Stimulated activated CD4-positive, alpha-beta T cell treated with anti-CD3 and anti-CD28 coated beads, Interleukin-1b, Interleukin-23, amount 100 ng/mL, for 4 hours (primary cell): ENCODE measurements at places on chromosomes 5 and 9.
A peak's percentile ranks its signal among the peaks of the same experiment; 100 is the strongest.

GRCh38 chr9:137463931-137464290 lies 4.8 kb upstream of the NSMF start:
- no peak for DNase-seq

GRCh38 chr5:60701321-60701968 lies 1.5 kb upstream of the DEPDC1B start:
- no peak for DNase-seq

DNA sequence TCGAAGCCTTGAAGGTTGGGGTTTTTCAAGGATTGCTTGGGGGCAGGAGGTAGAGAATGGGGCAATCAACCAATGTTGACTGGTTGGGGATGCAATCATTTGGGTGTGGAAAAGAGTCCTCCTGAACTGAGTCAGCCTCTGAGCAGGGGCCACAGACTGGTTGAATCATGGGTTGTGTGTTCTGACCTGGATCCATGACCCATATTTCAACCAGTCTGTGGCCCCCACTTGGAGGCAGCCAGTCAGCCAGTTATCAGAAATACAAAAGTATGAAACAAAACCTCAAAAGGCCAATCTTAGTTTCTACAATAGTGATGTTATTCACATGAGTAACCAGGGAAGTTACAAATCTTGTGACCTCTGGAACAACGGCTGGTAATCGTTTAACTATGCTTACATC lies 81.4 kb upstream of the RANBP6 start:
- no peak for DNase-seq

DNA sequence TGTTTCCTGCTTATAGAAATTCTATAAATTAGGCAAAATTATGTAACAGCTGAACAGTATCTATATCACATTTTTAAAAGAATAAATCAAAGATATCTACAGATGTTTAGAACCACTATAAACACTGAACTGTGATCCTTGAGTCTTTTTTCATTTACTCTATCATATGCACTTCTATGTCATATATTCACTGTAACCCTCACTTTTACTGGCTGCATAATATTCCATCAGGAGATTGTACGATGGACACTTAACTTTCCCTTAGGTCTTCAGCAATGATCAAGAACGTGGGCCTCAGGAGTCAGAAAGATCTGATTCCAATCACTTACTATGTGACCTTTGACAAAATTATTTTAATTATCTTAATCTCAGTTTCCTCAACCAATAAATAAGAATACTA lies 41.0 kb downstream of the CLINT1 start:
- DNase-seq, result no peak

- no peak for DNase-seq
These were observed 32.6 kb downstream of the CORO2A start for GRCh38 chr9:98159790-98160189.

GRCh38 chr9:120712539-120713031 lies 1.7 kb downstream of the MEGF9 start:
- DNase-seq, result no peak

DNA sequence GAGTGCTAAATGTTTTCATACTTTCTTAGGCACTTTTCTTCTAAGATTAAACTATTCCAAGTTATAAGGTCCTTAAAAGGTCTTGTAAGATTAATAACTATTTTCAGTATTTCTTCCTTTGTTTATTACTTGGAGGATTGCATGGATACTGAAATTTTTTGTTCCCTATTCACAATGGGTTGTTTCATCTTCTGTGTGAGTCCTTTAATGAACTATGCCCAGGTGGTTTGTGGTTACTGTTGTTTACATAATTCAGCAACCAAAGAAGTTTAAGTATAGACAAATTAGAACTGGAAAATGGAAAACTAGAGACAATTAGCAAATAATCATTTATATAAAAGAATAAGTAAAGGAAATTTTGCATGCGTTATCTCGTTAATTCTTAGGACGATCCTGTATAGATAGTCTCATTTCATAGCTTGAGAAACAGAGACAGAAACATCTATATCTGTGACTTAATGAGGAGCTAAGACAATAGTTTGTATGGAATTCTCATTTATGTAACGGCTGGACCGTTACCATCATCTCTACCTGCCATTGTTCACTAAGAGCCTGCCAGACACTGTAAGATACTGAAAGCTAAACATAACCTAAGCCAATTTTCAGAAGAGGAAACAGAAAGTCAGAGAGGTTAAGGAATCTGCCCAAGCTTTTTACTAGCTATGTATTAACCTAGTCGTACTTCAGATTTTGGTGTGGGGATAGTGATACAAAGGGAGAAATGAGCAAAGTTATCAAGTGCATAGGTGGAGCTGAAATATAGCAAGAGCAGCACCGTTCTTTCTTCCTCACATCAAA lies 148.2 kb downstream of the PAM start:
- DNase-seq, result no peak

GRCh38 chr5:122181863-122182262 lies 52.5 kb downstream of the ZNF474 start:
- DNase-seq, result no peak

DNA sequence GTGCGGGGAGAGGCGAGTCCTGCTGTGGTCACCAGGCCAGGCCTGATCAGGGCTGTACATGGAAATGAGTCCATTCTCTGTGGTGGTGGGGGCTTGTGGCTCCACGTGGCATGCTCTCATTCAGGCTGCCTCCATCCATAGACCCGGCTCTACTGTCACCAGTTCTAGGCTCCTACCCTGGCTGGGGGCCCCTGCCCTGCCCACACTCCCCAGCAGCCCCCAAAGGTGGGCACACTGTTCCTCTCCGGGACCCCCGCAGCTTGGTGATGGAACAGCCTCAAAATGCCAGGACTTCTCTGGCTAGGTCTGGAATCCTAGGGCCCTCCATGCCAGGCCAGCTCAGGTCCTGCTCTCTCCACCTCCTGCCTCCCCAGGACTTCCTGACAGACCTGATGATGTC lies 111.7 kb downstream of the DAB2IP start:
- DNase-seq, result no peak

GRCh38 chr9:15531380-15531779 lies 20.6 kb upstream of the PSIP1 start:
- no peak for DNase-seq

DNA sequence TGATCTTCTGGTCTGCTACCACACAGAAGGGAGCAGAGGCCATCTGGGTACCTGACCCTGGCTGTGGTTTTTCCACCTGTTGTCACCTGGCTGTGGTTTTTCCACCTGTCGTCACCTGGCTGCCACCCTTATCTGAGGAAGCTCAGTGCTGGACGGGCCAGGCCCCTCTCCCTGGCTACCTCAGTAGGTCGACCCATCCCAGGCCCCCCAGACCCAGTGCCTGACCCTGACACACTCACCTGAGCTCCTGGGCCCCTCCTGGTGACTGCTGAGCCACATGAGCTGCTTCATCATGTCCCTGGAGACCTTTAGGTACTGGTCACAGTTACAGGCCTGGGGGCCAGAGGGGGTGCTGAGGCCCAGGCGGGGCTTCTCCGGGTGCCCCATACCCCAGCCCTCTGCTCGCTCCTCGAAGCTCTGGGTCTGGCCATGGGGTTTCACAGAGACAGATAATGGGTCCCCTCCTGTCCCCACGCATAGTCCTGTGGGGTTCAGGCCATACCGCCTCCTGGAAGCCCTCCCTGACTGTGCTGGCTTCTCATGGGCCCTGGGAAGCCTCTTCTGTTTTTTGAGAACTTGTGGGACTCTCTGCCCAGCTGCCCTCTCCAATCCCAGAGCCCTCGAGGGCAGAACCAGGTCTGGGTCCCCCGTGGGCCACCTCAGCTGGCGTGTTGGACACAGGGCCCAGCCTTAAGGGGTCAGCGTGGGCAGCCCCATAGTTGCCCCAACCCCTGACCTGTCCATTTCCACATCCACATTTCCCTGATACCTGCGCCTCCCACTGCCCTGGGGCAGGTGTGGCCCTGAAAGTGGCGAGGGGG lies 7.5 kb upstream of the NRARP start:
- DNase-seq, result no peak

GRCh38 chr5:107196500-107197059 lies 474.2 kb downstream of the EFNA5 start:
- no peak for DNase-seq

- no peak for DNase-seq
These were observed 90.5 kb downstream of the ANKH start for GRCh38 chr5:14781106-14781505.

DNA sequence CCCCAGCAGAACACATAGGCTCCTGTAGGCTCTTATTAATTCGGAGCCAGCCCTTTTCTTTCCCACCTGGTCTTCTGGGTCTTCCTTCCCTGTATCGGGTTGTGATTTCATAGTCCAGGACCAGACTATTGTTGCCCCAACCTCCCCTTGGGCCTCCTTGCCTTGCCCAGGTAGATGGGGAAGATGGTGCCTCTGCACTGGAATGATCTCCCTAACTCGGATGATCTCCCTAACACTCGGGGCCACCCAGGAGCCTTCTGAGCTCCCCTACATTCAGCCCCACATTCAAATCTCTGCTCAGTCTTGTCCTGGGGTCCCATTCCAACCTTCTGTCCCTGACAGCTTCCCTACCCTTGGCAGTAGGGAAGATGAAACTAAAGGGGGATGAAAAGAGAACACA lies 2.7 kb upstream of the IRF1 start:
- no peak for DNase-seq

- no peak for DNase-seq
These were observed 11.7 kb upstream of the NSMF start for GRCh38 chr9:137470785-137471184.

- DNase-seq, result no peak
These were observed 130.9 kb downstream of the CD180 start for GRCh38 chr5:67065696-67066095.

- no peak for DNase-seq
These were observed 102.4 kb downstream of the CAMK4 start for GRCh38 chr5:111326551-111326950.

- no peak for DNase-seq
These were observed 250.0 kb upstream of the MPDZ start for GRCh38 chr9:13529321-13530104.

DNA sequence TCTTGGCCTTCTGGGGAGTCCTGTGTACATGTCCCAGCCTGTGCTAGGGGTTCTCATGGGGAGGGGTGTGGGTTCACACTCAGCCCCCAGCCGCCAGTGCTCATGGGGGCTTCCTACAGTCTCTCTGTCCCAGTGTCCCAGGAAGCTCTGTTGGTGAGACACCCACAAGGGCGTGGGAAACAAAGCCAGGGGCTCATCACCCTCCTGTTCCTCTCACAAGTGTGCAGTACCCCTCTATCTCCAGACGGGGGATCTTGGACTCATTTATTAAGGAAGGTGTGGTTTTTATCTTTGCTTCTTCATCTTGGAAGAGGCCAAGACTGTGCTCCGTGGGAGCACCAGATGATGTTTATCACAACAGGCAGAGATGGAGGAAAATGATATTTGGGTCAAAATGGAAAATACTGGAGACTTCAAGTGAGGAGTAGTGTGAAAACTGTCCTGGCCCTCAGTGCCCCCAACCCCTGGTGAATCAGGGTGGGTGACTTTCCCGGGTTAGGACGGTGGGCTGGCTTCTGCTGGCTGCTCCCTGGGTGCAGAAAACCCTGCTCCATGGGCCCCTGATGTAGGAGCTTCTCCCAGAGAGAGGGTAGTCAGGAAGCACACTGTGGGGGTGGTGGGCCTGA lies 15.2 kb downstream of the TMEM171 start:
- DNase-seq, result no peak

GRCh38 chr5:30447431-30447830 lies 746.1 kb upstream of the CDH6 start:
- no peak for DNase-seq

- DNase-seq, result no peak
These were observed 77.3 kb downstream of the UBE2QL1 start for GRCh38 chr5:6525910-6526309.

DNA sequence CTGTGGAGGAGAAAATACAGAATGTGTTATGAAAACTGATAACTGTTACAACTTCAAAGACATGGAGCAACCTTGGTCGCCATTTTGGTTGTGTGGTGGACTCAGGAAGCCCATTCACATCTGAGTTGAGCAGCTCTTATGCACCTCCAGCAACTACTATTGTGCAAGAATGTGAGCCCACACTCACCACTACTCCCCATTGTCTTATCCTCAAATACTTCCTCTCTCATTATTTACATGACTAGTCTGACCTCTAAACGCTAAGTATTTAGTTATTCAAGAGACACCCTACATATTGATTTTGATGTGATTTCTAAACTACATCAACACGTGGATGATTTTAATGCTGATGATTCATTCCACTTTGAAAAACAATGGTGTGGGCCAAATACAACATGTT lies 516.6 kb upstream of the CLINT1 start:
- DNase-seq, result no peak

DNA sequence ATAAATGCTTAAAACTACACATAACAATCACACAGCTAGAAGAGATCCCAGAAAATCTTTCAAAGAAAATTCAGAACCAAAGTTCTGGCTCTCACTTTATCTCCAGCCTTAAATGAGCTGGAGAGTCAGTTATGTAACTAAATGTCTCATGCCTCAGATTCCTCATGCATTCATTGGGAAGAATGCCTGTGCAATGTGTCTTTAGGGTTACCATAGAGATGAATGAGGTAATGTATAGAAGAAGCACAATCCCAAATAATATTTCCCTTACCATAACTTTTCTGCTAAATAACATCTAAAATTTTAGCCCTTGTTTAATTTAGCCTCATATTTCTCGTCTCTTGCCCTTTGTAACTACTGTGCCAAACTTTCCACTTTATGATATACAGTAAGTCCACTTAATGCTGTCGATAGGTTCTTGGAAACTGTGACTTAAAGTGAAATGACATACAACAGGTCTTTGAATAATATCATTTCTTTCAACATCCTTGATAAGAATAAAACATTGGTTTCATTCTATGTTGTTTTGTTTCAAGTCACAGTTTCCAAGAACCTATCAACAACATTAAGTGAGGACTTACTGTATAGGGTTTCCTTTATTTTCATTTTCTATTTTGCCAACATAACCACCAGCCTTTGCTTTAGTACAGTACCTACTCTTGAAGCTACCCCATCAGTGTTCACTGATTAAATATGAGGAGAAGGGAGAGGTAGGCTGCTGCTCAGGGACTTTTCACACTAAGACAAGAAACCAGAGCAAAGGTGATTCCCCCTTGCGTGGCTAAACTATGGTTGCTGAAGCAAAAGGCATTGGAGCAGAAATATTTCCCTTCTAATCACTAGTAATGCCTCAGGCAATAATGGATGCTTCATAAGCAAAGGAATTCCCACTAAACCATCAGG lies 295.7 kb upstream of the PTGER4 start:
- no peak for DNase-seq

DNA sequence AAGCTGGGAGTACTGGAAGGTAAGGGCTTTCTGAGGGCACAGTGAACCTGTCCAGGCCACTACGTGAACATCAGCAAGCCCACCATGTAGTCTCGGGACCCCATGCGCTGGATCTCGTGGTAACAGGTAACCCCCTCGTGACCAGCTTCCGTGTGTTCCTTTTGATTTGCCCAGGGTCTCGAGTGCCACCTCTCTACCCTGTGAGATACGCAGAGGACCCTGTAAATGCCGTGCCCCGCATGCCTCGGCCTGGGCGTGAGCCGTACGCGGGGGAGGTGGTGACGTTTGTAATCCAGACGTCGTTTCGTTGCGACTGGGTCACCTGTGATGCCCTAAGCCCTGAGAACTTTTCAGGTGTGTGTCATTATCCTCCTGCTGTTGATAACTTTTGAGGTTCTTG lies 45.5 kb downstream of the TENT4A start:
- no peak for DNase-seq

- DNase-seq, result no peak
These were observed 75.0 kb downstream of the NR6A1 start for GRCh38 chr9:124696101-124696500.

GRCh38 chr5:51997500-51997899 lies 614.3 kb downstream of the ISL1 start:
- no peak for DNase-seq

GRCh38 chr5:73780302-73781080 lies 154.5 kb downstream of the ARHGEF28 start:
- no peak for DNase-seq

- peak; percentile 69 for DNase-seq
These were observed 592 bp downstream of the TUBB4B start for GRCh38 chr9:137241490-137242268.
